ENCODE measurements at places on chromosomes 5 and 9.

DNA sequence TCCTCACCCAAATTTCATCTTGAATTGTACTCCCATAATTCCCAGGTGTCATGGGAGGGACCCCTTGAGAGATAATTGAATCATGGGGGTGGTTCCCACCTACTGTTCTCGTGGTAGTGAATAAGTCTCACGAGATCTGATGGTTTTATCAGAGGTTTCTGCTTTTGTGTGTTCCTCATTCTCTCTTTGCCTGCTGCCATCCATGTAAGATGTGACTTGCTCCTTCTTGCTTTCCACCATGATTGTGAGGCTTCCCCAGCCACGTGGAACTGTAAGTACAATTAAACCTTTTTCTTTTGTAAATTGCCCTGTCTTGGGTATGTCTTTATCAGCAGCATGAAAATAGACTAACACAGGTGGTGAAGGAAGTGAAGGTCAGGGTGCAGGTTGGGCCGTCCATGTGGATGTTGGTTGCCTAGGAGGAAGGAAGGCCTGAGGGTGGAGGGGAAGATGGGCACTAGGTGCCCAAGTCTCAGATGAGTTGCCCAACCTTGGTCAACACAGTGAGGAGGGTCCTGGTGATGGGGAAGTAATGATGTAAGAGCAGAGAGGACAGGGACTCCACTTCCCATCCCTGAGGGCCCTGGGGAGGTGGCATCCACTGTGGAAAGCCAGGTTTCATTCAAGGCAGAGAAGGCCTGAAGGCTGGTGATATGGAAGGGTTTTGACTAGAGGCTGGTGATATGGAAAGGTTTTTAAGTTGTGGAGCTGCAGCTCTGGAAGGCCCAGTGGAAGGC is 92.6 kb downstream of the HSPA4 start:
- no peak for DNase-seq

DNA sequence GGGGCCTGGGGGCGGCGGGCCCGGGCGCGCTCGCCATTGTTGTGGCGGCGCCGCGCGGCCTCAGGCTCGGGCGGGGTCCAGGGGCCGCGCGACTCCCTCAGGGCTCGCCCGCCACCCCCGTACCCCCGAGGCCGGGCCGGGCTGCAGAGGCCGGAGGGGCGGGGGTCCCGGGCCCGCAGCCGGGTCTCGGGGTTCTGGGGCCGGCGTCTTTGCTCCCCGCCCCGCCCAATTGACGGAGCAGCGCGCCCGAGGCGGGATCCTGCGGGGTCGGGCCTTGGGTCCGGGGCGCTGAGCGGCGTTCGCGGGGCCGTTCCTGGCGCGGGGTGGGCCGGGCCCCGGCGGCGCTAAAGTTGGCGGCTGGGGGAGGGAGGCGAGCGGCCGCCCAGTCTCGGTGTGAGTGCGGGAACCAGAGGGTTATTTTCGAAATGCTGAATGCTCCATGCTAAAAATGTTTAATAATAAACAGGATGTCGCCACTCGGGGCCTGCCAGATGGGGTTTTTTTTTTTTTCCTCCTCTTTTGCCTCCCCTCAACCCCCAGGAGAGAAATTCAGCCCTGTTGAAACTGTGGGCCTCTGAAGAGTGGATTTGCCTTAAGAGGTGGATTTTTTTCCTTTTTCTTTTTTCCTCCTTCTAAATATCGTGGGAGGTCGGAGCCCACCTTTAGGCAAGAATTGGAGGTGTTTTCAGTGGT is 724 bp downstream of the PRRC2B start:
- peak; percentile 36 for DNase-seq

GRCh38 chr5:132013006-132013689 is 1.7 kb upstream of the ACSL6 start:
- no peak for DNase-seq

DNA sequence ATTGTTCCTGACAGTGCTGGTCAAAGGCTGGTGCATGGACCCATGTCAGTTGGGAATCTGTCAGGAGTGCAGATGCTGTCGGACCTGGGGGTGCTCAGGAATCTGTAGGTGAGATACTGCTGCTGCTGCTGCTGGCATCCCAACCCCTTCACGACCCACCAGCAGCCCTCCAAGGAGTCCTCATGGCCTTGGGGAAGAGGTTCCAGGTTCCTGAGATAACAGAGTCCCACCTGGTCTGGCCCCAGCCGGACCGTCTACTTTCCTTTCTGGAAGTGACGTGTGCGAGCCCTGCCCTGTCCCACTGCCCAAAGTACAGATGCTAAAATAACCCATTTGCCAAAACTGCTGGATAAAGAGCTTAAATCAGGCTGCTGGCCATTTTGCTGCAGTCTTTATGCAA is 4.3 kb downstream of the NXNL2 start:
- DNase-seq = no peak

GRCh38 chr9:77793849-77794248 is 145.7 kb upstream of the GNA14 start:
- no peak for DNase-seq

DNA sequence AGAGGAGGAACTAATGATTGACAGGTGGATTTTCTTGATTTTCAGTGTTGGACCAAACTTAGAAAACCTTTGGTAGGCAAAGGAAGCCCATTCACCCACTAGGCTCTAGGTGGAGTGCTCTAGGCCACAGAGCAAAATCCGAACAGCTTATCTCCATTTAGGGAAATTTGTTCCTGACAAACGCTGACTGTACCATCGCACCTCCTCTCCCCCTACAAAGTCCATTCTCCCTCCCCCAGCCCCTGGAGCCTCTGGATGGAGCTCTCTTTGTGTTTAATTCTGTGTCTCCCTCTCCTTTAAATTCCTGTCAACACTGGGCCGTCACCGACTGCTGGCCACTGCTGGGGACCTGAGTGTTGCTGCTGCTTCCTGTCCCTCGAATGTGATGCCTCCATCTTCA is 350.1 kb upstream of the IRX2 start:
- no peak for DNase-seq

- no peak for DNase-seq
Observed at GRCh38 chr9:122498883-122499288, 11.7 kb upstream of the OR1J2 start.

Measured in T-helper 9 cell (primary cell).